Left kidney (tissue), 8 donors: ENCODE measurements at places on chromosomes 2 and 18. TPM values are rescaled to one million over a fixed set of nuclear protein-coding genes. Genes with fewer than 3 reads are reported as not detected.

SKA1 gene
- 10.0 TPM for polyA plus RNA-seq

IMP4 gene
- polyA plus RNA-seq, result 33.0 TPM

TNFAIP6 gene
- 1.4 TPM for polyA plus RNA-seq

KCNIP3 gene
- polyA plus RNA-seq, result 17.7 TPM

PCARE gene
- polyA plus RNA-seq, result 0.43 TPM

TMEM247 gene
- not detected for polyA plus RNA-seq

SLC35F5 gene
- polyA plus RNA-seq, result 158 TPM

ASNSD1 gene
- polyA plus RNA-seq, result 67.0 TPM
